Airway epithelial cell (primary cell): ENCODE measurements at places on chromosomes 13 and 19. TPM values are rescaled to one million over a fixed set of nuclear protein-coding genes. Genes with fewer than 3 reads are reported as not detected.

Gene TJP3
- total RNA-seq: 7.5 and 10.6 TPM in 2 replicates

Gene TPP2
- 22.0 and 26.2 TPM in 2 replicates for total RNA-seq

Gene FPR3
- total RNA-seq: not detected in 2 replicates

Gene RNF225
- total RNA-seq: 3.8 and 4.2 TPM in 2 replicates

Gene INSL3
- not detected in 2 replicates for total RNA-seq

Gene S1PR4
- total RNA-seq: 0.14 and 1.1 TPM in 2 replicates

Gene LGI4
- total RNA-seq: not detected in 2 replicates

Gene ZNF345
- 1.2 and 2.2 TPM in 2 replicates for total RNA-seq

Gene TTC9B
- total RNA-seq: not detected in 2 replicates

Gene STRN4
- 65.4 and 88.2 TPM in 2 replicates for total RNA-seq

Gene BICRA
- 3.9 and 4.6 TPM in 2 replicates for total RNA-seq

Gene FAM216B
- total RNA-seq: not detected in 2 replicates

Gene PCID2
- 35.1 and 38.9 TPM in 2 replicates for total RNA-seq

Gene APC2
- 0.05 and 0.07 TPM in 2 replicates for total RNA-seq

Gene ZNF563
- 1.5 and 3.2 TPM in 2 replicates for total RNA-seq

Gene TEX29
- not detected in 2 replicates for total RNA-seq

Gene SOX1
- total RNA-seq: not detected in 2 replicates

Gene LGALS14
- not detected in 2 replicates for total RNA-seq

Gene LIM2
- not detected in 2 replicates for total RNA-seq

Gene C2CD4C
- 0.42 TPM in 2 replicates for total RNA-seq

Gene CGB8
- total RNA-seq: 0.37 TPM in 1 of 2 replicates, not detected in the other

Gene PLK5
- 0.05 TPM in 1 of 2 replicates, not detected in the other for total RNA-seq

Gene PRPF31
- 61.1 and 69.6 TPM in 2 replicates for total RNA-seq

Gene ZNF726
- 3.0 and 3.1 TPM in 2 replicates for total RNA-seq

Gene TGFB1
- 22.7 and 29.6 TPM in 2 replicates for total RNA-seq

Gene REEP6
- 8.3 and 10.4 TPM in 2 replicates for total RNA-seq

Gene ZNF177
- total RNA-seq: 0.70 and 0.71 TPM in 2 replicates

Gene PRR19
- total RNA-seq: 0.33 and 1.3 TPM in 2 replicates

Gene LILRA6
- total RNA-seq: not detected in 2 replicates

Gene ZNF91
- total RNA-seq: 7.7 and 21.0 TPM in 2 replicates

Gene FAM83E
- total RNA-seq: 2.0 and 6.7 TPM in 2 replicates

Gene ZNF302
- 5.0 and 5.5 TPM in 2 replicates for total RNA-seq

Gene ZNF665
- 0.85 and 4.6 TPM in 2 replicates for total RNA-seq

Gene ZNF90
- 1.1 and 4.9 TPM in 2 replicates for total RNA-seq

Gene IL27RA
- total RNA-seq: 3.4 and 5.1 TPM in 2 replicates

Gene ZNF682
- 1.3 and 9.0 TPM in 2 replicates for total RNA-seq

Gene ITGBL1
- total RNA-seq: 0.23 and 0.63 TPM in 2 replicates

Gene ZNF99
- total RNA-seq: not detected in 2 replicates
